NCI-H1048 (cell line): ENCODE measurements at places on chromosomes 3 and 15.

DNA sequence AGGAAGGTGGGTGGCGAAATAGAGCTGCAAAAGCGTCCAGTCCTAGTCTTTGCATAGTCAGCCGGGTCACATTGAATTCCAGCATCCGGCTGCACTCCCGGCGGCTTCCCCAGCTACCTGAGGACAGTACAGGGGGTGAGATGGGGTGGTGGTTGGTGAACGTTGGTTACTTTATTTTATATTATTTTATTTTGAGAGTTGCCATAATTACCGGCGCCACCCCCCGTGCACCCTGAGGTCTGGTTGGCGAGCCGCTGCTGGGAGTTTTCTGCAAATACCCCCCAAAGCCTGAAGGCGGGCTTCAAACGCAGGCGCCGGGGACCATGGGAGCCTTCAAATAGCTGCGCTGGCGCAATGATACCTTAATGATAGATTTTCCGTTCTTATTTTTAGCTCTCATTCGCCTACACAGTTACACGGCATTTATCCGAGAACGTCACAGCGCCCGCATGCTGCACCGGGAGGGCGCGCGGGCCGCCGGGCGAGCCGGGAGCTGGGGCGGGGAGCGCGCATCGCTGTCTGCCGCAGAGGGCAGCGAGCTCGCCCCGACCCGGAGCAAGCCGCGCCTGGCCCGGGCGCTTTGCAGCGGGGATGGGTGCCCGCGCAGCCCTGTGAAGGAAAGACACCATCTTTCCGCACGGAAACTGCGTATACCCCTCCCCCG, 756 bp upstream of the RASGRF1 start:
- no peak for DNase-seq

GRCh38 chr3:98460220-98460619, 2.8 kb upstream of the OR5K1 start:
- no peak for DNase-seq

DNA sequence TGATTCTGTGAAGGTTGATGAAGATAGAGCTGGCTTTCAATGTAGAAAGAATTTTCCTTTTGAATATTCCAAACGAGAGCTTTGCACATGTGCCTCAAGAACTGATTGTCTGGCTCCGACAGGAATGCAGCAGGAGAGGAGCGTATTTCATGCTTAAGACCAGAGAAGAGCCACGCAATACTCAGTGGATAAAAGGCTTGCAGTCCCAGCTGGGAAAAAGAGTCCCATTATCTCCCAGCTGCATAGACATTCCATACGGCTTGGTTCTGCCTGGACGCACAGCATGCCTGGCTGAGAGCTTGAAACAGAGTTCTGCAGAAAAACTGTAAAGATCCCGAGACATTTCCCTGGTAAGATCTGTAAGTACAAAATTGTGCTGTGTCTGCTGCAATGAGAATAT, at the start of gene CNTN6:
TSS of gene CNTN6 (plus strand) at position 254 of the 400 bp plus-strand sequence. CDS start 54,985 bp downstream, outside the sequence.
- DNase-seq, result no peak

DNA sequence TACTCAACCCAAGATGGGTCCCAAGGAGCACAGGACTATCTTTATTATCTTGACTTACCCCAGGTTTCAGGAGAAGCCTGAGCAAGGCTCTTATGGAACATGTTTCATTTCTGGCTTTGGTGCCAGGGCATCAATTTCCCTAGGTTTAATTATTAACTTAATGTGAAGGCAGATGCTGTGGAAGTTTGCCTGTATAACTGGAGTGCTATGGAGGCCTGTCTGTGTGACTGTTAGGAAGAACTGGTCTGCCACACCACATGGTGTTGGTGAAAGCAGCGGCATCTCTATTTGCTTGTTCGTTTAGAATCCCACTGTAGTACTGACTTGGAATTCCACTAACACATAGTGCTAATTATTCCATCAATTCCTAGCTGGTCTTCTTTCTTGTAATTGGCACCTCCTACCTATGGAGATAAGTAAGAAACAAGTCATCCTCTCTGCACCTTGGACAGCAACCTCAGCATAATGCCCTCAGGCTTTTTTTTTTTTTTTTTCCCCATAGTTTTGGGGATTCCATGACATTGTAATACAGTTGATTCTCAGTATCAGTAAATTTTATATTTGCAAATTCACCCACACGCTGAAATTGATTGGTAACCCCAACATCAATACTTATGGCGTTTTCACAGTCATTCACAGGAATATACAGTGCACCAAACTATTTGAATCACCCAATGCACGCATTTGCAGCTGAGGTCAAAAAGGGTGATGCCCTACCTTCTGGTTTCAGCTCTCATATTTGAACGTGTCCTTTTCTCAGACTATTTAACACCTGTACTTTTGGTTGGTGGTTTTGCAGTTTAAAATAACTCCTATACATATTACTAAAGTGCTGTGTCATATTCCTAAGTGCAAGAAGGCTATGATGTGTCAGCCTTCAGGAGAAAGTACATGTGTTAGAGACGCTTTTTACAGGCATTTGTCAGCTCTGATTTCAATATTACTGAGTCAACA, 772.8 kb upstream of the LMCD1 start:
- no peak for DNase-seq

DNA sequence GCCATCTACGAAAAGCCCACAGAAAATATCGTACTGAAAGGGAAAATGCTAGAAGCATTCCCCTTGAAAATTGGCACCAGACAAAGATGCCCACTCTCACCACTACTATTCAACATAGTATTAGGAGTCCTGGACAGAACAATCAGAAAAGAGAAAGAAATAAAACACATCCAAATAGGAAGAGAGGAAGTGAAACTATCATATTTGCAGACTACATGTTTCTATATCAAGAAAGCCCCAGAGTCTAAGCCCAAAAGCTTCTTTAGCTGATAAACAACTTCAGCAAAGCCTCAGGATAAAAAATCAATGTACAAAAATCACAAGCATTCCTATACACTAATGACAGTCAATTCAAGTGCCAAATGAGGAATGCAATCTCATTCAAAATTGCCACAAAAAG, 15.6 kb downstream of the OR5K3 start:
- no peak for DNase-seq

- no peak for DNase-seq
Measured at GRCh38 chr15:63028442-63029110, 14.0 kb upstream of the TPM1 start.

- DNase-seq, result no peak
Measured at GRCh38 chr3:136952292-136952691, 5.5 kb upstream of the IL20RB start.

DNA sequence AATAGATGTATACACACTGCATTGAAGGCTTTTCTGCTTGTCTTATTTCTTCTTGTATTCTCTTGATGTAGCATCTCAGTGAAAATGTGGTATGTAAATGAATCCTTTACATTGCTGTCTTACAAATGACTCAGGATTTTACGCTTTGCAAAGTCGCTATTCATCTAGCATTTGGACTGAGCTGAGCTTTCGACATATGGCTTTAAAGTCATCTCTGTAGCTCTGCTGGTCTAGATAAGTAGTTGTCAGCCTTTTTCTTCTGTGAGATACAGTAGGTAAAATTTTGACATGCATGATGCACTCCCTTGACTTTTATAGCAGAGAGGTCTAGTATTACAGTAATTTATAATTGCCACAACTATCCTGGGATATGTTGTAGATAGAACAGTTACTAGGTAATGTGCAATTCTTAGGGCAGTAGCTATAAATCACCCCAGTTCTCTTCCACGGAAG, 16.8 kb downstream of the MEF2A start:
- DNase-seq, result no peak

DNA sequence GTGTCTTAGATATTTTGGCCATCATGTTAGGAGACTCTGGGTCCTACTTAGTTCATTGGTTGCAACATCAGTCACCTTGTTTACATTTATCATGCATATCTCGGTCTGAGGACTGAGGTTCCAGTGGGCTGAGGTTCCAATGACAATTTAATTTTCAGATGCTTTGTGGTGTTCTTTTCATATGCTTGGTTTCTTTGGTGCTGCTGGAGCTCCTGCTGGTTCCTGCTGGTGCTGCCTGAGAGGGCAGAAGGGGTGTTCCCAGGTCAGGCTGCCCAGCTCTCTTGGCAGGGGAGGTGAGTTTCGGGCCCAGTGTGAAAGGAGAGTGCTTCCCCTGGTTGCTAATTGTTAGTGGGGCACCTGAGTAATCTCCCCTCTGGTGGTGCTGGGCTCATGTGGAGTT, 6.9 kb upstream of the KLHL40 start:
- no peak for DNase-seq

DNA sequence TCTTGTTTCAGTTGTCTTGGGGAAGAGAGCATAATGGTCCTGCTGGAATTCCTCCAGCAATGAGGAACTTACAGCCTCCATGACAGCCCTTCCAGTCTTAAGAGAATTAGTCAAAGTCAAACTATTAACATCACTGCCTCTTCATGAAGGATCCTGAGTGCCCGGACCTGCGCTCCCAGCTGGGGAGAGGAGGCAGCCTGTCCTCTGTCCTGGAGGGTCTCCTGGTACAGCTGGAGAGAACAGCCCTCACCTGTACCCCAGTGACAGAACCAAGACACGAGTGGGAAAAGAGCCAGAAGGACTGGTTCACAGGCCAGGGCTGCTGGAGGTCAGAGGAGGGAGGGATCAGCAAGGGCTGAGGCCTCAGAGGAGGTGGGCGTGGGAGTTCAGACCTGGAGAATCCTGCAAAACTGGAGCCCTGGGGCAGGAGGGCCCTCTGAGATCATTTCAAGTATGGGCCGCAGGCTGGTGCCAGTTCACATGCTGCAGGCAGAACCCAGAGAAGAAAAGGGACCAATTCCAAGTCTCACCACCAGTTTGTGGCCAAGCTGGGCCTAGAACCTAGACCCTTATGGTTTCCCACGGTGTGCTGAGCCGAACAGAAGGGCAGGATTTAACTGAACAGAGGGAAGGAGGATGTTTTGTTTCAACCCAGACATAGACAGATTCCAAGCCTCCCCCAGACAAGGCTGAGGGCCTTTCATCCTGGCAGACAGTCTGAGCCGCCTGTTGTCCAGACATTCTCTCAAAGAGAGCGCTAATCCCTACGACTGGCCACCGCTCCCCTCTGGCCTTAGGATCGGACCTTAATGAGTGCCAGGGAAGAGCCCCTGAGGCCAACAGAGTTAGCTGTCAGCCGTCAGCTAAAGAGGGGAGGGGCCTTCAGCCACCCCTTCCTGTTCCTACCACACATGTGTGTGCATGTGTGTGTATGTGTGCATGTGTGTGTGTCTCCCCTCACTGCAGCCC, 18.2 kb downstream of the LOXL1 start:
- no peak for DNase-seq

DNA sequence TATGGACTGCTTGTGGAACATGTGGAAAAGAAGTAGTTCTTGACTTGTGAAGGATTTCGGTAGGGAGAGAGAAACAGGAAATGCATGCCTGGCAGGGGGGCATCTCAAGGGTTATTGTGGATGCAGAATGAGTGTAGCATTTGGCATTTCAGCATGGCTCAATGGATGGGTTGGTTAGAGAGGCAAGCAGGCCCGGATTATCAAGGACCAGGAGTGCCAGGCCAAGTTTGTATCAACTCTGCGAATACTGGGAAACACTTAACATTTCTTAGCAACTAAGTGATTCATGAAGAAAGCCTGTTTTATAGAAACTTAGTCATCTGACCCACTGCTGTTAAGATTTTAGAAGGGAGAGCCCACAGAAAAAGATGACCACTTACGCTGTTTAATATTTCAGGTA, 33.6 kb downstream of the KIF15 start:
- no peak for DNase-seq

DNA sequence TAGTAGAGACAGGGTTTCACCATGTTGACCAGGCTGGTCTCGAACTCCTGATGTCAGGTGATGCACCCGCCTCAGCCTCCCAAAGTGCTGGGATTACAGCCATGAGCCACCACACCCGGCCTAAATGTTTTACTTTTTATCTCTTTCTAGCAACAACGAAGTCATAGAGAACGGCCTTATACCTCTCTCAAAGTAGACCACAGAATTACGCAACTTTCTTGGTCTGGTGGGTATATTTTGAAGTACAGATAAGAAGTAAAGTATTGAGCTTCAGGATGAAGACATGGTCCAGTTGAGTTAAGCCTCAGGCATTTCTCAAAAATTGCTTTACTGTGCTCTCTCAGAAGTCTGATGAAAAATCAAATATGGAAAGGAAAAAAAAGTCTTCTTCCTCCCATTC, 30.6 kb downstream of the FAM240A start:
- no peak for DNase-seq

DNA sequence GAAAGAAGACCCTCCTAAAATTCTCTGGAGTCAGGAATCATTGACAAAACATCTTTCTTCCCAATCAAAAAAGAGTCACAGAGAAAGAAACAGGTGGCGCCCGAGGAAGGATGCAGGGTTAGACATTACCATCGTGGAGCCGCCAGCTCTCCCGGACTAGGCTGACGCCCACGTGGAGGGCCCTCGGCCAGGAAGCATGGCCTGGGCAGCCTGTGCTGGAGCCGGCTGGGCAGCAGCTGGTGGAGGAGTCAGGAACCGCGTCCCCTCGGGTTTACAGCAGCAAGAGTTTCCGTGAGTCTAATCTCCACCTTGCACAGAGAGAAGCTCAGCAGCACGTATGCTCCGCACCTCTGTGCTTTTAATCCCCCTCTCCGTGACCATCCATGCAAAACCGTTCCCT, 533.7 kb upstream of the ATP11B start:
- no peak for DNase-seq

DNA sequence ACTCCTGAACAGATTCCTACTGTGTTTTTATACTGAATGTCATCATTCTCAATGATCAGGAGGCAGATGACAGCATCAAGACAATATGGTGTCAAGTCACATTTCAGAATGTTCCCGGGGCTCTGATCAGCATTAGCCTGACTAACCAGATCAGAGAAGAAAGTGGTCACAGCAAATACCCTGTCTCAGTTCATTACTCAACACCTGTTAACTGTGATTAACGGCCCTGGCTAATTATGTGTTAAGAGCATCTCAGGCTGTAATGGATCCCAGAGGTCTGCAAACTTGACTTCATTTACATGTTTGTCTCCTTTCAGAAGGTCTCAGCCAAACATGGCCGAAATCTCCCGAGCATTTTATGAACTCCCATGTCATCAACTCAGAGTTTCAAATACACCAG, 833.7 kb downstream of the FHIT start:
- DNase-seq, result no peak

GRCh38 chr15:48560321-48561051, 85.0 kb downstream of the FBN1 start:
- no peak for DNase-seq

DNA sequence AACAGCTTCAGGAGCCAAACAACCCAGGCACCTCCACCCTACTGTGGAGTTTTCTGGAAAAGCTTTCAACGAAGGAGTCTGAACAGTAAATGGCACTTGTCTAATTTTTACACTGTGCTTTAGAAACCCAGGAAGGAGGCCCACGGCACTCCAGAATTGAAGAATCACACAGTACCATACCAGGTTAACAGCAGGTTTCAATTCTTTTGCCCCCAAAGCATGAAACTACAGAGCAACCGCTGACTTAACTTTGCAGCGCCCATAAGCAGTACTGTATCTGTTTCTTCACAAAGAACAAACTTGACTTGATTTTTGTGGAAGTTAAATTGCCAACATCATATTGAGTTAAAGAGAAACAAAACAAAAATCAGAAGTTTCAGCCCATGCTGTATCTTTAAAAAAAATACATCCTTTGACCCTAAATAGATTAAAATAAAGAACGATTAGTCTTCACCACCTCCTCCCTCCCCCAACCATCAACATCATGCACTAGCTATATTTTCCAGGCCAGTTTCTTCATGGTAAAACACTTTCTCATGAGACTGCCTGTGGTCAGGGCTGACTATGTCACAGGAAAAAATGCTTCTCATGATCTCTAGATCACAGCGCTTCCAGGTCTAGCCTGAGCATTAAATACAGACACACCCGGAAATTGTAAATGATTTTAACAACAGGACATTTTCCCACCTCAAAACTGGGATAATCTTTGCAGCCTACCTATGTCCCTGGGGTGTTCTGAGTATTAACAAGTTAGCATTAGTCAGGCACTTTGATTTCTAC, 456.3 kb downstream of the FOXP1 start:
- no peak for DNase-seq

- DNase-seq, result no peak
Measured at GRCh38 chr3:120369037-120369467, 19.9 kb upstream of the LRRC58 start.
